Activated T-cell treated with anti-CD3 and anti-CD28 coated beads for 48 hours (primary cell): ENCODE measurements at places on chromosomes 13 and 19.

GRCh38 chr19:5694956-5695648, 5.0 kb downstream of the RPL36 start:
- DNase-seq = no peak

DNA sequence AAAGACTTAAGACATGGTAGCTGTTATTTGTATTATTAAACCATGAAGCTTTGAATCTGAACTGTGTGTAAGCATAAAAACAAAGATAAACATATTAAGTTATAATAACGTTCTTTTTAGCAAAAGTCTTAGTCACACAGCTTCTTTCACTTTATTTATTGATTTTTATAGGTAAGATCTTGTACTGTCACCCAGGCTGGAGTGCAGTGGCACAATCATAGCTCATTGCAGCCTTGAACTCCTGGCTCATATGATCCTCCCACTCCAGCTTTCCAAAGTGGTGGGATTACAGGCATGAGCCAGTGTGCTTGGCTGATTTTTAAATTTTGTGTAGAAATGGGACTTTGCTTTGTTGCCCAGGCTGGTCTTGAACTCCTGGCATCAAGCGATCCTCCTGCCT, 13.4 kb downstream of the FARP1 start:
- DNase-seq = no peak

- no peak for DNase-seq
Measured at GRCh38 chr13:111139452-111139851, 24.3 kb downstream of the ARHGEF7 start.

DNA sequence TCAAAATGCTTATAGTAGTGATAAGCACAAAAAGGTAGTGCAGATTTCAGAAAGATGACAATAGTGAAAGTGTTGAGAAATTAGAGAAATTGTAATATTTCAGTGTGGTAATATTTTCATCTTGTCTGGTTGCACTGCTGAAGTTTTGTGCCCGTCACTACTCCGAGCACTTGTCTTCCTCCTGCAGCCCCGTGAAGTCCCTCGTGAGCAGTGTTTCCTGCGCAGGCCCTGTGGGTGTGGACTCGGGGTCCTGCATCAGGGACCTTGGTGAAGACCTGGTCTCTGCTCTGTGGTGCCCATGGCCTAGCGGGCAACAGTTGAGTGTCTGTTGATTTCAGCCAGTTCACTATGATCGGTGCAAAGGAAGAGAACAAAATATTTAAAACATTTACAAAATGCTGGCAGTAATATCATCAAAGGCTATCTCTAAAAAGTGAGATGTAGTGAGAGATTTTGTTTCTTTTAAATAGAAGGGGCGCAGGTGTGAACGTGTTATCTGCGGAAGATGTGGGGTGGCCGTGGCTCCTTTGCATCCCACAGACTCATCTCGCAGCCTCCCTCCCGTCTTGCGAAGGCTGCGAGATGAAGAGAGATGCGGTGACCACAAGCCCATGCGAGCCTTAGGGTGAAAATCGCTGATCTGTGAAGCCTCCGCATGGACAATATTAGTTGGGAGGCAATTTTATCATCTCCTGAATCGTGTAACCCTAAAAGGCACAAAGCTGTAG, 27.7 kb upstream of the DCUN1D2 start:
- no peak for DNase-seq

GRCh38 chr13:87827479-87827878, 156.3 kb downstream of the SLITRK5 start:
- no peak for DNase-seq

DNA sequence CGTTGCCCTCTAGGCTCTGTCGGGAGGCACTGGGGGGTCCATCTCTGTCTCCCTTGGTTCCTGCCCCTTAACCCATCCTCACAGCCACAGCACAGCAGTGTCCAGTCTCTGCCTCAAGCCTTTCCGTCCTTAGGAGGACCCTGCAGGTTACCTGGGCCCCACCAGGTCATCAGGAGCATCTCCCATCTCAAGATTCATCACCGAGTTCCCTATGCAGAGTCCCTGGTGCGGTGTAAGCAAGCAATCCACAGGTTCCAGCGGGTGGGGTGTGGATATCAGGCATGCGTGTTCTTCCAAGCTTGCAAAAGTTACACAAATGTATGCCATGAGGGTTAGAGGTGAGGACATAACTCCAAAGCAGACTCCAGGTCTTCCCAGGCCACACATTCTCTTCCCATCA, 20.9 kb upstream of the GAS6 start:
- no peak for DNase-seq
